Right lobe of liver (tissue), 6 donors: ENCODE measurements at places on chromosomes 3 and 15.

- DNase-seq: no peak
These were observed 38.7 kb downstream of the CHSY1 start for GRCh38 chr15:101213147-101213546.

GRCh38 chr15:66105286-66106265, 148.0 kb downstream of the MEGF11 start:
- DNase-seq: no peak

GRCh38 chr3:134239538-134239937, 11.1 kb downstream of the RYK start:
- DNase-seq: no peak

- no peak for DNase-seq
These were observed 64.6 kb downstream of the TPRG1 start for GRCh38 chr3:189236352-189236751.

GRCh38 chr3:122941228-122942206, 86.0 kb downstream of the SEMA5B start:
- no peak for DNase-seq

- DNase-seq: peak; percentile 34
These were observed 1.1 kb upstream of the ALCAM start for GRCh38 chr3:105365391-105366325.

DNA sequence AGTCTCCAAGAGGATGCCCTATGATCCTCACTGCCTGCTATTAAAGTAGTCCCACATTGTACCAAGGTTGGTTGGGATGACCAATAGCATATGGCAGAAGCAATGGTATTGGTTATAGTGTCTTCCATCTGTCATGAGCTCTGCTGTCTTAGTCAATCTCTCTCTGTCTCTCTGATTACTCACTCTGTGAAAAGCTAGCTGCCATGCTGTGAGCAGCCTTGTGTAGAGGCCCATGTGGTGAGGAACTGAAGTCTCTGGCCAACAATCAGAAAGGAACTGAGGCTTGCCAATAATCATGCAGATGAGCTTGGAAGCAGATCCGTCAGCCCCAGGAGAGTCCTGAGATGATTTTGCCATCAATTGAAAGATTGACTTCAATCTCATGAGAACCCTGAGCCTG, 60.3 kb upstream of the CFAP161 start:
- no peak for DNase-seq

- DNase-seq: no peak
These were observed 62.9 kb upstream of the SPRED1 start for GRCh38 chr15:38189671-38190295.

- DNase-seq: no peak
These were observed 56.0 kb downstream of the CLEC3B start for GRCh38 chr3:45082142-45082538.

- DNase-seq: no peak
These were observed 8.8 kb downstream of the NUSAP1 start for GRCh38 chr15:41341519-41341918.

DNA sequence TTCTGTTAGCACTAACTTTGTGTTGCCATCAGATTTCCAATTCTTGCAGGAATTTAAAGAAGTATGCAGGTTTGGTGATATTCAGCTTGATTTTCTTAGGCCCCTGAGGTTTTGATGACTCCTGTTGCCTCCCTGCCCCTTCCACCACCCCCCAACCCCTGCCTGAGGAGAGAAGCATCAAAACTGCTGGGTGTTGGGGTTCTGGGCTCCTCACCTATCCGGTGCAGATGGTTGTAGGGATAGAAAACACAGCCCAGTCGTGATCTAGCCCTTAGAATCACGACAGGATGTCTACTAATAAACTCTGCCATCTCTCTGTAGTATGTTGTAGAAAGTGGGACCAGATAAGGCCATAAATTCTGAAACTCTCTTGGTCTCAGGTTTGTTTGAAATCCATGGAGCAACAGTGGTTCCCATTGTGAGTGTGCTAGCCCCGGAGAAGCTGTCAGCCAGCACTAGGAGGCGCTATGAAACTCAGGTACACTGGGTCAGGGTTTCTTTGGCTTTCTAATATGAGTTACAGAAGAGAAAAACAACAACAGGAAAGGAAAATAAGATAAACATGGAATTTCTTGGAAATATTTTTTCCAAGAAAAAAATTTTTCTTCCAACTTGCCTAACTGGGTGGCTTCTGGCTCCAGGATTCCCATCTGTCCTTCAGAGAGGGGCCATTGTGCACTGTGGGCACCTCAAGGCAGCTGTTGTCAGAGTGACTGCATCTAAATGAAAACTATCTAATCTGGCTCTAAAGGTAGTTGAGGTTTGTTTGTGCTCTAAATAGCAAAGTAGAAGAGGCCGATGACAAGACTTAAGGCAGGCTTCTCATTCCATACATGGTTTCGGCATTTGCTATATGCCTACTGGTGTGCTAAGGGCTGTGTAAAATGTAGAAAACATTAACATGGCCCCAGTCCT, 8.7 kb downstream of the SRP14 start:
- no peak for DNase-seq

GRCh38 chr3:177111541-177111949, 85.7 kb downstream of the TBL1XR1 start:
- no peak for DNase-seq

DNA sequence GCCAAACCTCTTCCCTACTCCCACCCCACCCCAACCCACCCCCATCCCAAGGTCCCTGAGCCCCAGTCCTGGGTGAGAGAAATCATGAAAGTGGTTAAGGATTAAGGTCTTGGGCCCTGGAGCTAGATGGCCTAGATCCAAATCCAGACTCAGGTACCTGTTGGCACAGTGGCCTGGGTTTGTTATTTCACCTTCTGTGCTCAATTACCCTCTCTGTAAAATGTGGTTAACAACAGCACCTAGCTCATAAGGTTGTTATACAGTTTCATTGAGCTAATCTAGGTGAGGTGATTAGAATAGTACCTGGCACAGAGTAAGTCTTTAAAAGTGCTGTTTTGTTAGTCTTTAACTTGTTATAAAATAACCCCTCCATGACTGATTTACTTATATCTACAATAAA, 6.4 kb upstream of the SNUPN start:
- no peak for DNase-seq

- DNase-seq: no peak
These were observed 13.1 kb upstream of the SLC27A2 start for GRCh38 chr15:50168783-50169411.

- DNase-seq: no peak
These were observed 172.1 kb upstream of the LRRN1 start for GRCh38 chr3:3627114-3627513.

GRCh38 chr15:60536314-60536713, 57.4 kb upstream of the ICE2 start:
- DNase-seq: no peak

DNA sequence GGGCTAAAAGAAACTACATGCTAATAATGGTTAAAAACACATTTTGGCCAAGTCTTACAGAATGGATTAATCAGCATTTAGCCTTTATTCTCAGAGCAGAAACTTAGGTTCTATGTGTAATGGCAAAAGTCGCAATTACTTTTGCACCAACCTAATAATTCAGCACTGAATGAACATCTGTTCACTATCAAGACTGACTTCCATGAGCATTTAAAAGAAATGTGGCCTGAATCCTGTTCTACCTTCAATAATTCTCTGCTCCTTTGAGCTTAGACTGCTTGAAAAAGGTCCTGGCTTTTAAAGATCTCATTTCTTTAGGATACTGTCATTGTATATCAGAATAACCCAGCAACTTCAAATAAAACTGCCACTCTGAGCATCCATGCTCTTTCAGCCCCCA, 145.9 kb downstream of the PDZRN3 start:
- DNase-seq: no peak

DNA sequence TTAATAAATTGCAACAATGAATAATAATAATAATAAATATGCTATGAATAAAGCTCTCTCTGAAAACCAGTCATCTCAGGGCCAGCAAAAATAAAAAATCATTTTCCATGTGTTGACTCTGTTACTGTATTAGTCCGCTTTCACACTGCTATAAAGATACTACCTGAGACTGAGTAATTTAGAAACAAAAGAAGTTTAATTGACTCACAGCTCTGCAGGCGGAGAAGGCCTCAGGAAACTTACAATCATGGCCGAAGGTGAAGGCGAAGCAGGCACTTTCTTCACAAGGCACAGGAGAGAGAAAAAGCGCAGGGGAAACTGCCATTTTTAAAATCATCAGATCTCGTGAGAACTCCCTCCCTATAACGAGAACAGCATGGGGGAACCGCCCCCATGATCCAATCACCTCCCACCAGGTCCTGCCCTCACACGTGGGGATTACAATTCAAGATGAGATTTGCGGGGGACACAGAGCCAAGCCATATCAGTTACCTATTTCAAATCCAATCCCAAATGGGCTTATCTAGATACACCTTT, 224.1 kb downstream of the IGSF11 start:
- DNase-seq: no peak

DNA sequence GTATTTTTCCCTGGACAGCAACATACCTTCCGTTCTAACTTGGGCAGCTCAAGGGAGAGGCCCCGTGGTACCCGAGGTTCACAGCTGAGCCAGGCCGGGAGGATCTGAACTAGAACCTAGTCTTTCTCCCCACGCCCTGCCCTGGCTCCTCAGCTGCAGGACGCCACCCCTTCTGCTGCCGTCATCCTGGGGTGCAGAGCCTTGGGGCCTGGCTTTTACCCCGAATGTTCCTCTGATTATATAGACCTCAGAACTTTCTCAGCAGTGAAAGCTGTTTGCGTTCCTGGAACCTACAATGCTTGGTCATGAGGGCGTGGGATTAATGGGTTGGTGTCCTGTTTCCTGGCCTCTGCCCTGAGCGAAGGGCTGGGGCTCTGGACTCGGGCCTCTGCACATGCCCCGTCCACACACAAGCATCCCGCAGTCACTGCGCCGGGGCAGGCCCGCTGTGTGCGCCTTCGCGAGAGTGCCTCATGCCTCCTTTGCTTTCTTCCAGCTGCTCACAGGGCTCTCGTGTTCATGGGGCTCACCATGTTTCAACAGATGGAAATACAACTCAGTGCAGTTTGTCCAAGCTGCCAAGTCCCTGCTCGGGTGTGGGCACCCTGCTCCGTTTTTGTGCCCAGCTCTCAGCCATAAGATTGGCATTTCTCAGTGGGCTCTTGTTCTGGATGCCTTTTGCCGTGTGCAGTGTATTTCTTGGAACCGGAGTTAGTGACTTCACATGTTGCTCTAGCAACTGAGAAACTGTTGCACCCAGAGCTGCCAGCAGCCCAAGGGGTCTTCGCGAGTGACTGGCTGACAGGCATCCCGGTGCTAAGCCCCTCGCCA, 20.4 kb downstream of the SYNM start:
- peak; percentile 33 for DNase-seq
